ENCODE measurements at places on chromosomes 2 and 18.

DNA sequence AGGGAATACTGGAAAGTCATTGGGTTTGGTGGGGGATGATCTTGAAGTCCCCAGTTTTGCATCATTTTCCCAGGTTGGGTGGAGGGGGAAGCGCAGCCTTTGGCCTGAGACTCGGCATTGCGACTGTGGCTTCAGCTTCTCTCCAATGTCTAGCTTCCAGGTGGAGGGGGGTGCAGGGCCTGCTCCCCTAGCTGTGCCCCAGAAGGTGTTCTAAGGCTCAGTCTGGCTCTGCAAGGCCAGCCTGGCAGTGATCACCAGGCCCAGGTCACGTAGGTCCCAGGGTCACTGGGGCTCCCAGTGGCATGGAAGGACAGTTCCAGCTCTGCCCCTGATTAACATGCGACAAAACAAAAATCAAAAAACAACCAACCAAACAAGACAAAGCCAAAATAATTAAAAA lies 56.9 kb upstream of the HAAO start:
- no peak for DNase-seq

GRCh38 chr2:12044857-12045256 lies 298.4 kb downstream of the LPIN1 start:
- DNase-seq, result no peak

- no peak for DNase-seq
Observed at GRCh38 chr2:45789317-45789716, 137.8 kb downstream of the PRKCE start.

DNA sequence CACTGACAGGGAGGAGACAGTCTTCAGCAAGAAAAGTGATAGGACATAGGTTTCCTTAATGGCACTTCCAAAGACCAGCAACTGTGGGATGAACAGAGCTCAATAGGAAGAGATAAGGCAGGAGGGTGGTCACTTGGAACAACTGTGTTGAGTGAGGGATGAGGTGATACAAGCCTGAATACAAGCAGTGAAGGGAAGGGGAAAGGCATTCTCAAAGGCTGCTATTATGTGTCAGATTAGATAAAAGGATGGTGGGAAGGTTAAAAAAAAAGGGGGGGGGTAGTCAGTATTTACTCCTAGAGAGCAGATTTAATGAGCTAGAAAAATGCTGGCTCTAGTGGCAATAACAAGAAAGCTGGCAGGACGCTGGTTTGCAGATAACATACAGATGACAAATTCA lies 25.7 kb downstream of the CCBE1 start:
- no peak for DNase-seq

DNA sequence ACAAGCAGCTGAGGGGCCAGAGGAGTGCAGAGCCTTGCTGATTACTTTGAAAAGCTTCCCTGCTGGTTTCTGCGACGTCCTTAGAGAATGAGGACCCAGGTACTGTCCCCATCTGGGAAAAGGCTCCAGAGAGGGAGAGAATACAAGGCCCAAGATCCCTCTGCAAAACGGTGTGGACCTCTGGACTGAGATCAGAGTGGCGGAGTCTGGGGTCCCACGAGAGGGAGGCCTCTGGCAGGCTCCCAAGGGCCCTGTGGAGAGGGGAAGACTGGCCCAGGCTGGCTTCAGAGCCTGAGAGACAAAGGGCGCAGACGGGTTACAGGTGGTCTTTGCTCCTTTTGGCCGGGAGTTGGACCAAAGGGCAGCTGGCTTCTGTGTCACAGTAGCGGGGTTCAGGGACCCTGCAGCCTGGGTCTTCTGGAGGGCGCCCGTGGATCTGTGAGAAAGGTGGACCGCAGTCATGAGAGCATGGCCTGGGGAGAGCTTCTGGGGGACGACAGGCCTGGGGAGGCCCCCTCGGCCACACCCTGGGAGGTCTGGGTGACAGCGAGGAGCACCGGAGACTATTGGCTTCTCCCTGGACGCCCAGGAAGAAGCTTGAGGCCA lies 805 bp downstream of the SNORC start:
- DNase-seq, result no peak

GRCh38 chr18:31227497-31228229 lies 65.0 kb upstream of the DSC1 start:
- DNase-seq, result no peak

DNA sequence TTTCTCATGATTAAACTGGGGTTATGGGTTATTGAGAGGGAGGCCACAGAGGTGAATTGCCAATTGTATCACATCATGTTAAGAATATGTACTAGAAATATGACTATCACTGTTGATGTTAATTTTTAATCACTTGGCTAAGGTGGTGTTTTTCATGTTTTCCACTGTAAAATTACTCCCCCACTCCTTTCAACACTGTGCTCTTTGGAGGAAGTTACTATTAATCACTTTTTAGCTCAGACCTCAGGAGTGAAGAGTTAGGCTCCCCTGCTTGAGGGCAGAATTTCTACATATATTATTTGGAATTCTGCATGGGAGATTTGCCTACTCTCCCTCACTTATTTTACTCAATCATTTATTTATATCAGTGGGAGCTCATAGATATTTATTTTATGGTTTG lies 76.0 kb upstream of the OSR1 start:
- DNase-seq, result no peak

- no peak for DNase-seq
Observed at GRCh38 chr18:62505669-62506494, 16.9 kb upstream of the ZCCHC2 start.

DNA sequence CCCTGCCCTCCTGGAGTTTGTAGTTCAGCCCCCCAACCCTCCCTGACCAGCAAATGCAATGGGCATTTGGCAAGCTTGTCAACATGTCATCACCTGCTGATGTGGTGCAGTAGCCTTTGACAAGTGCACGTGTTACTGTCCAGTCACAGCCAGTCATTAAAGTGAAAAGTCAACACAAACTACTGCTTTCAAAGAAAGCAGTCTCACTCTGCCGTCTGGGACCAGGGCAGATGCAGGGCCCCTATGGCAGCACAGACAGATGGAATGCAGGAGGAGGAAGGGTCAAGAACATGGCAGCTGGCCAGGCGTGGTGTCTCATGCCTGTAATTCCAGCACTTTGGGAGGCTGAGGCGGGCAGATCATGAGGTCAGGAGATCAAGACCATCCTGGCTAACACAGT lies 222.4 kb upstream of the OSR1 start:
- no peak for DNase-seq

GRCh38 chr2:232420073-232420454 lies 13.4 kb downstream of the ALPG start:
- no peak for DNase-seq

DNA sequence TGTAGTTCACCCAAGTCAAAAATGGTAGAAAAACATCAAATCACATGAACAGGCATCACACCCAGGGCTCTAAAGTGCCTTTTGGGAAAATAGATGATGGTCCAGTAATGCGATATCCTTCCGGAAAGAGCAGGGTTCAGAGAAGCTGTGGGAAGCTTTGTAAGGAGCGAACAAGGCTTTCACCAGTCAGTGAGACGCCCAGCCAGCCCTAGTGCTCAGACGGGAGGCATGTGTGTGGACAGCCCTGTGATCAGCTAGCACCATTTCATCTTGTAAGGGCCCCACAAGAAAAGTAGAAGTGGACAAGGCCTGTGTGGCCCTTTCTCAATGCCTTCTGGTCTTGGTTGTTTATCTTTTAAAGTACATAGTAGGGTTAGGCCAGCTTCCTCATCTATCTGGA lies 76.1 kb downstream of the SMIM21 start:
- no peak for DNase-seq

GRCh38 chr2:182625814-182626213 lies 90.2 kb upstream of the DNAJC10 start:
- no peak for DNase-seq

Measured in NCI-H82 (cell line).